ENCODE measurements at places on chromosomes 12 and 14.

- no peak for DNase-seq
Observed at GRCh38 chr12:130073721-130074120, 88.5 kb upstream of the FZD10 start.

DNA sequence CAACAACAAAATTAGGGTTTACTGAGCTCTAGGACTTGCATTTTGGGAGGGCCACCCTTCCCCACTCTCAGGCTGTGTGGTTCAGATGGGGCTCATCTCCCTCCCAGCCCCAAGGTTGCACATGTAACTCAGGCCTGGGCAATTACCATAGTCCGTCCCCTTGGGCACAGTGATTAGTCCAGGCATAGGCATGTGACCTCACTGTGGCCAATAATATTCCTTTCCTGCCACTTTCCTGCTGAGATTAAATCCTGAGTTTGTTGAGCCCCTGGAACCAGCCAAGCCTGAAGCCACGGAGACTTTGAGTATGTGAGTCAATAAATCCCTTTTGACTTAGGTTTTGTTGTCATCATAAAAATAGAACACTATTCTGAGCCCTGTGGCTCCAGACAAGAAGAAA, 113.0 kb downstream of the AACS start:
- DNase-seq, result no peak

GRCh38 chr12:65725376-65725775, 98.9 kb upstream of the HMGA2 start:
- DNase-seq, result no peak

GRCh38 chr14:20614038-20614840, 23.1 kb upstream of the RNASE12 start:
- no peak for DNase-seq

DNA sequence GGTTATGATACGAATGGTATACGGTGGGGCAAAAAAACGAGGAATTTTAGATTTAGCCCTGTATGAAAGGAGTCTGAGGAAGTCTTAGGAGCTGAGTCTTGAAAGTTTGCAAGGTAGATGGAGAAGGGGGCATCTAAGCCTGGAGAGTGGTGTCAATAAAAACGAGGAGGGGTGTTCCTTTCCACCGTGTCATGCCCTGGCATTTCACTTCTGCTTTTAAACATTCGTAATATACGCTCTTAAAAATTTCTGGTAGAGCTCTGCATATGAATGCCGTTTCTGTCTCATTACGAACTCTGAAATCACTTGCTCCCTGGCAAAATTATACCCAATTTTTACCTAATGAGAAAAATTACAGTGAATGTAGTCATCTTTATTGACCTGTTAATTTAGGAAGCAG, 170.2 kb downstream of the ERC1 start:
- DNase-seq, result no peak

- no peak for DNase-seq
Observed at GRCh38 chr12:46107591-46107990, 117.2 kb upstream of the SCAF11 start.

DNA sequence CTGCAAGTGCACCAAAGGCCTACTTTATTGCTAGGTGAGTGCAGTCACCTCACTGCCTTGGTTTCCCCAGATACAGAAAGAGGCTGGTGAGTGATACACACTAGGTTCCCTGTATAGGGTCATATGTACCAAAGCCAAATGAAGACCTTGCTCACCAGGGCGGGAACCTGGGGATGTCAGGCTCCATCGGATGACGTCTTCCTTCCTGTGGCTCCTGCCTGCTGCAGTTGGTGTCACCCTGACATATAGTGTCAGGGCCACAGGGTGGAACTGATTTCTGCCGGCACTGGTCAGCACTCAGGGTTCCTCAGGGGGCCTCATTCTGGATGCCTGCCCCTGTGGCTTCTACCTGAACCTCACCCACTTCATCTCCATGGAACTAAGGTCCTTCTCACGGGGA, 43.1 kb downstream of the PLEKHG3 start:
- no peak for DNase-seq

DNA sequence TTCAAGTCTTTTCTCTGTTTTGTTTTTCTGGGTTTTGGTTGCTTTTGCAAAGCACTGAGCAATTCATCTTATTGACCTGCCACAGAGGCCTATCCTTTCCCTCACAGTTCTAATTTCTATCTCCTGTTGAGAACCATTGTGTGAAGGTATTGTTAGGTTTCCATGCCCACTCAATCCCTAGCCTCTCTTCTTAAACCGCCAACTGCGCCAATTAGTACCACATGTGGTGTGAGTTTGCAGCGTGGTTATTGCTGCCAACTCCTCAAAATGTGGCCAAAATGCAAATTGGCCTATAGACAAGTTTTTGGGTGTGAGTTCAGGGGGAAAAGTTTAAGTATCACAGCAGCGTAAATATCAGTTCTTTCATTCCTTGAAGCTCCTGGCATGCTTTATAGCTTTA, 232.6 kb downstream of the FLRT2 start:
- no peak for DNase-seq

GRCh38 chr14:85934886-85935254, 404.9 kb downstream of the FLRT2 start:
- DNase-seq, result no peak

GRCh38 chr12:89273525-89273924, 78.8 kb downstream of the DUSP6 start:
- DNase-seq, result no peak

DNA sequence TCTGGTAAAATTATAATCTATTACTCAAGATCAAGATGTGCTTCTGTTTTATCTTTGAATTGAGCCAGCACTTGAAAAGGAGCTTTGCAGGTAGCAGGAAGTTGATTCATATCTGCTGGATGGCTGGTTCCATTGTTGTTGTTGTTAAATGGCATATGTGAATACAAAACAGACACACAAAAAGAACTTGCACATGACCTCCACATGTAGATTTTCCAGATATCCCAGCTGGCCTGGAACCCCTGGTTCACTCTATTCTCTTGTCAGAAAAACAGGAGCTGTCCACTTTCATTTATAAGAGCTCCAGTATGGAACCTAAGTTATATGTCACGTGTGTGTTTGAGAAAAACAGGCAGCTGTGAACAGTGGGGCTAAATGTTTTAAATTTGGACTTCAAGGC, 273.9 kb downstream of the TMEM132D start:
- DNase-seq, result no peak

- DNase-seq, result no peak
Observed at GRCh38 chr12:127270193-127270592, 996.8 kb upstream of the TMEM132C start.

DNA sequence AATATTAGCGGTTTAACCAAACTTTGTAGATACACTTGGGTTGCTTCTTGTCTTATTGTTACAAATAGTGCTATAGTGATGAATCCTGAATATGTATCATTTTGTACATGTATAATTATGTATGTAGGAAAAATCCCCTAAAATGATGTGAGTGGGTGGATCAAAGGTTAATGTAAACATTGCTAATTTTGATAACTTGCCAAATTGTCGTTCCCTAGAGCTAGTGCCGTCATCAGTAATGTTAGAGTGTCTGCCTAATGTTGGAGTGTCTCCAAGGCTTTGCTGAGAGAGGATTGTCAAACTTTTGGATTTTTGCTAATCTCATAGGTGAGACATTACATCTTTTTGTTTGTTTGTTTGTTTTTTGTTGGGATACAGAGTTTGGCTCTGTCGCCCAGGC, 44.4 kb downstream of the AEBP2 start:
- DNase-seq, result no peak

DNA sequence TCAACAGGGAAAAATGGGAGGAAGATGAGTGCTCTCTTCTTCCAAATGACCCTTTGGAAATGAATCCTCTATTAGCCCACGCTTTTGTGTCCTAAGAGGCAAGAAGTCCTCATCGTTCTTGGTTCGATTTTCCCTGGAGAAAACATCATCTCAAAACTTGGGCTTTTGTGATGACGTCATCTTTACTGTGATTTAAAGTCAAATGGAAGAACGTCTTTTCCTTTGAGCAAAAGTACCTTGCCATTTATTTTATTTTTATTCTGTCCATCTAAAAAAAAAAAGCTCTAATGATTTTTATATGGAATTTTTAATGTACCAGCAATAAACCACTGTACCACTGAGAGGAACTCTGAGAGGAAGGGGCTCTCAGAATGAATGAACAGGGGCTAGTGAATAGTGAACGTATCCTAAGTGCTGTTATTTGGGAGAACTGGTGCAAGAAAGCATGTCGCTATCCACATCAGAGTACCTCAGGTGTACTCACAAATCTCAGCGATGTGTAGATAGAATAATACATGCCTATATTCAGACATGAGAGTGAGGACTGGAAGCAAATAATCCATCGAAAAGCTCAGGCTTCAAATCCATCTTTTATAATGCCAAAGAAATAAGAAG, 124.8 kb downstream of the HMGA2 start:
- no peak for DNase-seq

GRCh38 chr14:39203659-39204606, 28.9 kb downstream of the PNN start:
- no peak for DNase-seq

DNA sequence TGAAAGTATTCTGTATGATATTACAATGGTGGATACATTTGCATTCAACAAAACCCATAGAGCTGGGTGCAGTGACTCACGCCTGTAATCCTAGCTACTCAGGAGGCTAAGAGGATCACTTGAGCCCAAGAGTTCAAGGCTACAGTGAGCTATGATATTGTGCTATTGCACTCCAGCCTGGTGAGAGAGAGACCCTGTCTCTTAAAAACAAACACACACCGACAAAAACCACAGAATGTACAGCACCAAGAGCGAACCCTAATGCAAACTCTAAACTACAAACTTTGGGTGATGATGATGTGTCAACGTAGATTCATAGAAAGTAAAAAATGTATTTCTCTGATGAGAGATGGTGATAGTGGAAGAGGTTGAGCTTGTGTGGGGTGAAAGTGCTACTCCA, 8.6 kb downstream of the CAPRIN2 start:
- DNase-seq, result no peak

DNA sequence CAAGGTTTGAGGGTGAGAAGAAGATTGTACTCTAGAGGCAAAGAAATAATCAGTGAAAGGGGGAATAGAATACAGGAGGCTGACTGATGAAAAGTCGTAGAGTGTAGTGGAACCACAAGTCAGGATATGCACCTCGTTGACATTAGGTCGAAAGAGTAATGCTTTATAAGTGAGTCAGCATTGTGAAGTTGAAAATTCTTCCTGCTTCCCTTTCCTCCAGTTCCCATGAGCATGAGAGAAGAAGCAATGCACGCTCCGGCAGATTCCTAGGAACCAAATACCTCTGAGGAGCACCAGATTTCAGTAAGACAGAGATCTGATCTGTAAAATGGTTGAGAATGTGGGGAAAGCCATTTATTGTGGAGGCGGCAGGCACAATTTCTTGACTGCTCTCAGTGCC, 16.5 kb downstream of the CCER1 start:
- DNase-seq, result no peak

DNA sequence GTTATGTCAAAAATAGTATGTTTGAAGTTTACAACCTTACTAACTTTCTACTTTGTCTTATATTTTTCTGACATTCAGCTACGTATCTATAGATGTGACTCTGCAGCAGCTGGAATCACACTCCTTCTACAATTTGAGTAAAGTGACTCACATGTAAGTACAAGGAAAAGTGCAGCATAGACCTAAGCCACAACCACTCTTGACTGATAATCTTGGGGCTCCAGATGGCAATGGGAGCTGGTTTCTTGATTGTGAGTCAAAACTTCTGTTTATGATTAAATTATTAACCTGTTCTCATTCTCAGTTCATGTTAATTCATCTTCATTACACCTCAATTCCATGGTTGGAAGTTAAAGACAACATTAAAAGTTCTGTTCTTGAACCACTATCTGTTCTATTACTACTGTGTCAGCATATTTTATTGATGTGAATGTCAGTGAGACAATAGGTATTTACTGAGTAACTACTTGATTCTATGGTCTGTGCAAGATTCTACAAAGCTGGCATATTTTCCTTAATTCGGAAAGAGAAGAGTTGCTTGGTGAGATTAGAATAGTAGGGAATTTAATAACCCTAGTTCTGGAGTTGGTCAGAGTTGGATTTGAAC, 112.9 kb downstream of the TSHR start:
- DNase-seq, result no peak

DNA sequence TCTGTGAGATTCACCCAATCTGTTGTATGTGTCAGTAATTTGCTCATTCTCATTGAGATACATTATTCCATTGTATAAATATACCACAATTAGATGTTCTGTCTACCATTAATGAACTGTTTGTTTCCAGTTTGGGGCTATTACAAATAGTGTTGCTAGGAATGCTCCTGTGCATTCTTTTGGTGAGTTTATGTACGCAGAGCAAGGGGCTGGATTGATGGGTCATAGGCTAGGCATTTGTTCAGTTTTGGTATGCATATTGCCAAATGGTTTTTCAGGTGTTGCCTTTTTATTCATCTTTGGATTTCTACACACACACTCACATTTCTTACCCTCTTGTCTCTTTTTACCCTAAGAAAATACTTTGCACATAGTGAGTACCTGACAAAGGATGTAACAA, 93.4 kb downstream of the GPATCH2L start:
- no peak for DNase-seq

GRCh38 chr12:101746661-101747060, 7.4 kb upstream of the SYCP3 start:
- no peak for DNase-seq

DNA sequence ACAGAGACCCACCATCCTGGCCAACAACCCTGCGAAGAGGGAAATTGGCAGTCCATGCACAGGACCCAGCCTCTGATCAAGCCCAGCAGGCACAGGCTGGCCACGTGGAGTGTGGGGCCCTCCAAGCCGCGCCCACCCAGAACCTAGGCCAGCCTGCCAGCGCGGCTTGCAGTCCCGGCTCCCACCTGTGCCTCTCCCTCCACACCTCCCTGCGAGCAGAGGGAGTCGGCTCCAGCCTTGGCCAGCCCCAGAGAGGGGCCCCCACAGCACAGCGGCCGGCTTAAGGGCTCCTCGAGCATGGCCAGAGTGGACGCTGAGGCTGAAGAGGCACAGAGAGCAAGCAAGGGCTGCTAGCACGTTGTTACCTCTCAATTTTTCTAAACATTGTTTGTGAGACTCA, 373.4 kb downstream of the NELL2 start:
- DNase-seq, result no peak

GRCh38 chr12:61780435-61780834, 479.8 kb upstream of the USP15 start:
- DNase-seq, result no peak

- DNase-seq, result no peak
Observed at GRCh38 chr12:31923063-31923412, 36.2 kb upstream of the RESF1 start.

DNA sequence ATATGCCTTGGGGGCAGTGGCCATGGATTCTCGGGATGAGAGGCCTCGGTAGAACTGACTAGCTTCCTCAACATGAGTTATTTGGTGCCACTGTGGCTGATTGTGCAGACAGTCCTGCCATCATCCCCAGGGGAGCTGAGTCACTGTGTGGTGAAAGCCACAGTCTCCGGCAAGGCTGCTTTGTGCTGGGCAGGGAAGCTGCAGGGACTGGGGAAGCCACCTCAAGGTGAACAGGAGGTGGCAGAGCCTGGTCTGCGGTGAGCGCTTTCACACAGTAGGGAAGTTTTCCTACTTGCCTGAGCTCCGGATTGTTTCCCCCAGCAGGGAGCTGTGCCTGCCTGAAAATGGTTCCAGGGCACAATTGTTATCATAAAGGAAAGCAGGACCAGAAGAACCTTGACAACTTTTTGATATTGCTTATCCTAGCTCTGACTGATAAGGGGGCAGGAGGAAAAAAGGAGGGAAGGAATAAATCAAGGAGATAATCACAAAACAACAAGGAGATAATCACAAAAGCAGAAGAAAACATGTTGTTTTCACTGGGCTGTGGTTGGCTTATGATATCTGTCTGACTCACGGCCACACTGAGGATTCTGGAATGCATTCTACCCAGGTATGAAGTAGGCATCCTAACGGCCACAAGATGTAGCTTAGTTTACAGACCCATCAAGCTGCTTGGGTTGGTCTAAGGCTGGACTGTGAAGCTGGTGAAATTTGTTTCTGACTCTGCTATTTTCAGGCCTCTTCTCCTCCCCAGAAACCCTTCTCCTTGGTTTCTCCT, 32.2 kb upstream of the GNG2 start:
- peak; percentile 73 for DNase-seq

Data from stimulated activated CD4-positive, alpha-beta T cell treated with anti-CD3 and anti-CD28 coated beads, Interleukin-2, amount 100 ng/mL, for 24 hours (primary cell).